ENCODE measurements at places on chromosomes 12 and 14.

DNA sequence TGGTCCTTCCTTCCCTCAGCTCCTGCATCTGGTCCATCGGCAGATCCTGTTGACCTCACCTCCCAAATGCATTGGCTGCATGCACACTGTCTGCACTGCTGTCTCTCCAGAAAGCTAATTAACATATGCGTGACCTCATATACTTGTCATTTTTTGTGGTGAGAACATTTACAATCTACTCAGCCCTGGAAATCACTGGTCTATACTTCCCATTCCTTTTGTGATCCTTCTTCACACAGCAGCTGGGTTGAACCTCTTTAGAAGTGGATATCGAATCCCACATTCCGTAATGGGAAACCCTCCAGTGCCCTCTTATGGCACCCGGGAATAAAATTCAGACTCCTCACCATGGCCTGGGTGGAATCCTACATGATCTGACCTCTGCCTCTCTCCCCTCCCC is 45.0 kb downstream of the SMOC1 start:
- no peak for DNase-seq

DNA sequence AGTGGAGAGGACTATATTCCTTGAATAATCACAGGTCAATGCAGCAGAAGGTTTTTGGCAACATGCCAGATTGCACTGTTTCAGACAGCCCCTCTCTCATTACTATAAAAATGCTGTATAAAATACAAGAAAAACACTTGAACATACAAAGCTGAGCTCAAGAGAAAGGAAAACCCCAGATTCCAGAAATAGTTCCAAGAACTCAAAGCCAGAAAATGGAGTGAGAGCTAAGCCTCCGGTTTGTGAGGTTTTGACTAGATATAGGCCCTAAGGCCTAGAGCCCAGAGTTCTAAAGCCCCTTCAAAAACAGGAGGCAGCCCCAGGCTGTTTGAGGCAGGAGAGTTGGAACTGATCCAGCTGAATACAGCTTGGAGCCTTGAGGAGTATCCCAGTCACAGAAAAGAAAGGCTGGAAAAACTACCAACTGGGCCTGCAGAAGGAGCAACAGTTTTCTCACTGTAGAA is 29.4 kb upstream of the ACTN1 start:
- DNase-seq: peak; percentile 44

- no peak for DNase-seq
These were observed 52.7 kb downstream of the PPM1A start for GRCh38 chr14:60301685-60302084.

DNA sequence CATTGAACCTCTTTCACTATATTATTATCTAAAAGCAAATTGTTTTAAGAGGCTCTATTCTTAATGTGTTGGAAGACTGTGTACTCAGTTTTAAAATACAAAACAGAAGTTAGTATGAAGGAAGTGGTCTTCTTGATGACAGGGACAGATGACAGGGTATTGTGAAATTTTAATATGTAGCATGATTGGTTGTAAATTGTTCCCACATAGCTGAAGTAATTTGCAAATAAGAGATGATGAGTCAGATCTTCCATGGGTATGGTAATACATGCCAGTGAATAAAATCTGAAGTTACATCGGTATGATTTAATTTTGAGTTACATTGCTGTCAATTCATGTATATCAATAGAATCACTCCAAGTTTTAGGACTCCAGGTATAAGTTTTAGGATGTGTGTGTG is 454.8 kb downstream of the AEBP2 start:
- no peak for DNase-seq

DNA sequence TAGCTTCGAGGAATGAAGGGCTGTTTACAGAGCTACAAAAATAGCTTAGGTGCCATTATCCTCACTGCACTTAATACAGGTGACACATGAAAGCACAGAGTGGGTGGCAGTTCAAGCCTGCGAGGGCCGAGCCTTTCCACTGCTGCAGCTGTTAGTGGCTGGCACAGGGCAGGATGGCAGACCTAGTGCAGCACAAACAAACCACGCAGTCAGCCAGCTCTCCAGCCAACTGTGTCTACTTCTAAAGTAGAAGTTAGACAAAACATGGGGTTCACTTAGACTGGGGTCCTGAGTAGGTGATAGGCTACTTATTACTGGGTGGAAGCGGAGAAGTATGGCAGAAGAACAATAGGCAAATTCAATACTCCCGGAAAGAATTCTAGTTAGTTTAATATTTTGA is 95.4 kb downstream of the DUSP16 start:
- no peak for DNase-seq

DNA sequence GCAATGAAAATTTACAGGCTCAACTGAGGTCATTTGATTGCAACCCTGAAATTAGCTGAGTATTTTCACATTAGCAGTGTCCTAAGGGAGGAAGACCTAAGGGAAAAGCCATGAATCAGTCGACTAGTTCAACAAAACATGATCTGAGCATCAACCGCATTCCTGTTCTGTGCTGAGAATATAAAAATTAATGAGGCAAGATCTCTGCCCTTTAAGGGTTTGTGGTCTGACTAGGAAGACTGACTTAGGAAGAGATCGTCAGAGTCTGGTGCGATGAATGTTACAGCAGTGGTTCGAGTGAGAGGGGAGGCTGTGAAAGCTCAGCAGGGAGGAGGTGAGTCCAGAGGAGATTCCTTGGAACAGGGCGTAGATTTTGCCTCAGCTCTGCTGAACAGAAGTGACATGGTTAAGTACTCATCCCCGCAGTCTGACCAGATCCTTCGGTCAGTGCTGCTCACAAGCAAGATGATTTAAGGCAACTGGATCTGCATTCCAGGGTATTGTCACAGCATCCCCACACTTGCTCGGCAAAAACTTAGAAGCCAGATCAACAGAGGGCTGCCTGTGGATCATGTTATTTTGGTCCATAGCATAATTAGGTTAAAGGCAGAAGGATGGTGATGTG is 49.6 kb downstream of the BMAL2 start:
- DNase-seq: no peak

- DNase-seq: no peak
These were observed 17.3 kb downstream of the LRTM2 start for GRCh38 chr12:1837541-1838204.

DNA sequence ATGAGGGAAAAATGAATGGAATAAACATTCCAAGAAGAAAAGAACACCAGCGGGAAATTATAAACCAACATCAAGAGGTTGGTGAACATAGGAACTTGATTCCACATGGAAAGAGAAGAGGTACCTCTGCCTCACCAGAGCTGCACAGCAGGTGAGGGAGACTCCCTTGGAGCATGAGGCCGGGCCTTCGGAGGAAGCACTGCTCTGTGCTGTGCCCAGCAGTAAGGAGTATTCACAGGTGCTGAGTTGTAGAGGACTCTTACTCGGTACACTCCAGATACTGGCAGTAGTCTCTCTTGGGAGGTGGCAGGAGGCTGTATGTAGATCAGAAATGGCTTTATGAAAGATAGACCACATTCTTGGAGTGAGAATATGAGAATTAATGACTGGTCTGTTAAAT is 76.0 kb downstream of the NPAS3 start:
- no peak for DNase-seq

- no peak for DNase-seq
These were observed 10.4 kb downstream of the PAX9 start for GRCh38 chr14:36672095-36672494.

DNA sequence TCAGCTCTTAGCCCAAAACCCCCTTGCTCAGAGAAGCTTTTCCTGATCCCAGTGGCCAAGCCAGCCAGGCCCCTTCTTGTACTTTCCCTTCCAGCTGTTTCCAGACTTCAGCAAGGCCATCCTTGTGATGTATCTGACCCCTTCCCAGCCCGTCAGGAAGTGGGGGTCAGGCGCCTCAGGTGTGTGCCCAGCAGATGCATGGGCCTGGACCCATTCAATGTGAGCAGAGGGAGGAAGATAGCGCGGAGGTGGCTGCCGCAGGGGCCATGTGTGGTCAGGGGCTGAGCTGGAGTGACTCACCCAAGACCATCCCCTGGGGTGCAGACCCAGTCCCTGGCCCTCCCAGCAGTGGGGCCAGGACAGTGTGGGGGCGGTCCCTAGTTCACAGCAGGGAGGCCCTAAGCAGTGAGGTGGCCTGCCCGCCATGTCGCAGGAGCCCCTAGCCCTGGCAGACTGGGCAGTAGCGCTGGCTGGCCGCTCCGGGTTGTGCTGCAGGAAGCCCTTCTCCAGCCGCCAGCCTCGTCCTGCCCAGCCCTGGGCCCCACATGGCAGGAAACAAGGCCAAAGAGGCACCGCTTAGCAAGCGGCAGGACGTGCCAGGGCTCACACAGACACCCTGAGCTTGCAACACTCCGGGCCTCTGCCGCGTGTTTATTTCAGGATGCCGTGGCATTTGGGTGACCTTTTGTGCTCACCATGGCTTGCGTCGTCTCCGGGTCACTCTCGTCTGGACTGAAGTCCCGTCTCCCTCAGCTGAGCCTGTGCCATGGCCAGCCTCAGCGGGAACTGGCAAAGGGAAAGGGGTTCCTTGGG is 12.0 kb downstream of the ADSS1 start:
- peak; percentile 84 for DNase-seq

GRCh38 chr12:28180786-28181185 is 9.5 kb upstream of the CCDC91 start:
- DNase-seq: no peak

GRCh38 chr14:44170101-44170500 is 337.0 kb downstream of the FSCB start:
- DNase-seq: no peak

- no peak for DNase-seq
These were observed 689 bp upstream of the PDE3A start for GRCh38 chr12:20367583-20368113.

DNA sequence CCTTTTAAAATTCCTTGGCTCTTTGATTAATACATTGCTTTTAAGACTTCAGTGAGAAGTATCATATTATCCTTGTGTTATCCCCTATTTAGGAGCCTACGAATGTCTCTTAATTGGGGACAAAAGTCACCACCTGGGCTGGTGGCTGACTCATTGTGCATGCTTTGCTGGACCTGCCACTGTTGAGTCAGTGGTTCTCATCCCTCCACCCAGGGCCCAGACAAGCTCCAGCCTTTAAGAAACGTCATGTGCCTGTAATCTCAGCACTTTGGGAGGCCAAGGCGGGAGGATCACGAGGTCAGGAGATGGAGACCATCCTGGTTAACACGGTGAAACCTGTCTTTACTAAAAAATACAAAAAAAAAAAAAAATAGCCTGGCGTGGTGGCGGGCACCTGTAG is 57.9 kb downstream of the OTX2 start:
- no peak for DNase-seq

DNA sequence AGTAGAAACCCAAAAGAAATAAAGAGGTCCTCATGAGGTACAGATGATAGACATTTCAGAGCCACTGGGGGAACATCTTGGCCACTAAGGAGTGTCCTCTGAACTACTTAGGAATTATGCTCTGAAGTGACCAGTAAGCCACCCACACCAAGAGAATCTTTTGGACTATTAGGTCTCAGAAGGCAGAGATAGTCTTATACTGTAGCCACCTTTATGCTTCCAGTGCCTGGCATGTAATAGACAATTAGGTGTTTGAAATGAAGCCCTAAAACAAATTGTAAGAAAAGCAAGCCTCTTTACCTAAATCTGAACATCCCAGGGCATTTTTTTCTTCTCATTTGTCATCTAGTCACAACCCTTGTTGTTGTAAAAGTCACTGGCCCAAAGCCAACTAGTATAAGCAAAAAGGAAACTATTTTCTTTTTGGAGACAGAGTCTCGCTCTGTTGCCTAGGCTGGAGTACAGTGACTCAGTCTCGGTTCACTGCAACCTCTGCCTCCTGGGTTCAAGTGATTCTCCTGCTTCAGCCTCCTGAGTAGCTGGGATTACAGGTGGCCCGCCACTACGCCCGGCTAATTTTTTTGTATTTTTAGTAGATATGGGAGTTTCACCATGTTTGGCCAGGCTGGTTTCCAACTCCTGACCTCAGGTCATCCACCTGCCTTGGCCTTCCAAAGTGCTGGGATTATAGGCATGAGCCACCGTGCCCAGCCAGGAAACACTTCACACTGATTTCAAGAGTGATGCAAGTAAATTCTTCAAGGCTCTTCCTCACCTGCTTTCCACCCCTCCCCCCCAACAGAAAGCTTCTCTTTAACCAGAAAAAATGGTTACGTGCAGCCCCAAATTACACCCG is 11.1 kb downstream of the PLEKHA5 start:
- DNase-seq: no peak

DNA sequence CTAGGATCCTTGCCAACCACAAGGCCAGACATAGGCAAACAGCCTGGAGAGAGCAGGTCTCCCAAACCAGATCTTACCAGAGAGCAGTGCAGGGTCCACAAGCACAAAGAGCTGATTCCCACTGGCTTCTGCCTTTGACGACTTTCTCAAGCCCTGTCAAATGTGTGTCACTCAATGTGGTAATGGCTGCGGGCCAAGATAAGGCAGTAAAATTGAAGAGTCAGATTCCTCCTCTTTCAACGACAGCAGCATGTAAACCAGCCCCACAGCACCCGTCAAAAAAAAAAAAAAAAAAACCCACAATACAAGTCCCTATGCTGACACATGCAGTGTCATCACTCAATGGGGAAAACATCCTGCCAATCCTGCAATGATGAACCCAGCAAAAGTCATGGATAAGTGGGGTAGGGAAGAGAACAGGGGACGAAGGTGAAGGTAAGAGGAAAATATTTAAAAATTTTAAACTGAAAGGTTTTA is at the start of gene STON2:
Gene STON2, minus strand, starts transcription at position 123 of the 477 bp plus-strand sequence. CDS start 1,942 bp downstream, outside the sequence.
- peak; percentile 61 for DNase-seq

GRCh38 chr12:21989819-21990412 is 48.7 kb upstream of the ABCC9 start:
- no peak for DNase-seq

DNA sequence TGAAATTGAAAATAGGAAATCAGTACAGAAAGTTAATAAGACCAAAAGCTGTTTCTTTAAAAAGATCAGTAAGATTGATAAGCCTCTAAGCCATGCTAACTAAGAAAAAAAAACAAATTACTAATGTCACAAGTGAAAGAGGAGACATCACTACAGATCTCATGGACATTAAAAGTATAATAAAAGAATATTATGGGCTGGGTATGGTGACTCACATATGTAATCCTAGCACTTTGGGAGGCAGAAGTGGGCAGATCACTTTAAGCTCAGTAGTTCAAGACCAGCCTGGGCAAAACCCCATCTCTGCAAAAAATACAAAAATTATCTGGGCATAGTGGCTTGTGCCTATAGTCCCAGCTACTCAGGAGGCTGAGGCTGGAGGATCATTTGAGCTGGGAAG is 30.5 kb downstream of the B4GALNT3 start:
- DNase-seq: no peak

GRCh38 chr12:72178871-72179270 is 93.3 kb upstream of the TRHDE start:
- no peak for DNase-seq

- DNase-seq: no peak
These were observed 301.5 kb upstream of the FBXO33 start for GRCh38 chr14:39733741-39734140.

DNA sequence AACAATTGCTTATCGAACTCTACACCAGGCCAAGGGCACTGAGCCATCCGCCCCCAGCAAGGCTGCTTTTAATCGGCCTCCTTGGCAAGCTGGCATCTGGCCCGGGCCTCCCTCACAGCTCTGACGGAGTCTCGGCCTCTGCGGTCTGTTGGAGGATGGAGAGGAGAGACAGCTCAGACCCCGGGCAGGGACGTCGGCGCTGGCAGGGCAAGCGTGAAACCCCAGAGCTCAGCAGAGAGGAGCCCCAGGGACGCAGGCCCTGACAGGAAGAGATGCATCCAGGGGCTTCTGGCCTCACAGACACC is 17.5 kb downstream of the CAMKK2 start:
- no peak for DNase-seq

All from femur (tissue), 1 donor.